ENCODE measurements at places on chromosomes 4 and X.

DNA sequence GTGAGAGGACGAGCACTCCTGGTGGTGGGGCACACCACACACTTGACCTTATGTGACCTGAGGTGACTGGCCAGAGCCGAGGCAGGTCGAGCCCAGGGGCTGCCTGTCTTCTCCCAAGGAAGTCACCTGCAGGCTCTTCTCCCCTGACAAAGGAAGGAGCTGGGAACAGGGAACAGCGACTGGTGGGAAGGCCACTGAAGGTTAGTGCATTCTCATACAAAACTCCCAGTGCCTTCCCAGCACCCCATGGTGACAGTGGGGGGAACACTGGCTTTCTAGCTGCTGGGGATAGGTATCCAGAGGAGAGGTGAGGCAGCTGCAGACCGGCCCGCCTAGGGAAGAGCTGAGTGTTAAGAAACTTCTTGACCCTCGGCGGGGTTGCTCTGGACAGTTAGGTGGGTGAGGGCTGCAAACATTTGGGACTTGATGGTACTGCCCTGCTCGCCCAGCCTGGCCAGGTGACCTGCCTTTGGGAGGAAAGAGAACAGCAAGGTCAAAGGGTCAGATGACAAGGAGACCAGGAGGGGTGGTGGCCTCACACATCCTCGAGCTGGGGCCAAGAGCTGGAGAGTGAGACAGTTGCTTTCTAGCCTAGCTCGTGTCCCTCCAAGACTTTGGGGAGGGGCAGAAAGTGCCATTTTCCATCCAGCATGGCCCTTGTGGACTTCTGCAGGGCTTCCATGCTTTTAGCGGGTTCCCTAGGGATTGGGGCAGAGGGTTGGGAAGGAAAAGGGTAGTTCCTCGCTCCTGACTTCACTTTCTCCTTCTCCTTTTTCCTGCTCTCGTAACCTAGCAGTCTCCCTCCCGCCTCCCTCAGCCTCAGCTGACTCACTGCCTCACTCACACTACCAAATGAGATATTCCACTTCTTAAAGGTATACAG lies 2.7 kb downstream of the NALF2 start:
- DNase-seq, result no peak

DNA sequence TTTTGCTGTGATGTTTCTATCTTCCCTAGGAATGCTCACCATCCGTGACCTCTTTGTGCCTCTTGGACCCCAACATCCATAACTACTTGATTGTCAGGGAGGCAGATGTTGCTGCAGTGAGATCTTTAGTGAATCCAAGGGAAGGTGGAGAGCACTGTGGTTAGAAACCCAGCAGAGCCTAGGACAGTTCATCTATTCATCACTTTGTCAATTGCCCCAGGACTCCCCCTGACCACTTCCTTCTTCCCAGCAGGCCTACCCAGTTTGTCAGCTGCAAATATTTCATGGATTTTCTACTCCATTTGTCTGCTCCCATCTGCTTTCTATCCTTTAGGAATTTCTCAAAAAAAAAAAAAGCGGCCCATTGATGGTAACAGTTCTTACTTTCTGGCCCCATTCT lies 942.8 kb downstream of the PCDH7 start:
- DNase-seq, result no peak

- DNase-seq, result no peak
Measured at GRCh38 chr4:121353213-121353612, 27.6 kb downstream of the QRFPR start.

GRCh38 chr4:105186701-105187161 lies 40.1 kb downstream of the TET2 start:
- DNase-seq, result no peak

DNA sequence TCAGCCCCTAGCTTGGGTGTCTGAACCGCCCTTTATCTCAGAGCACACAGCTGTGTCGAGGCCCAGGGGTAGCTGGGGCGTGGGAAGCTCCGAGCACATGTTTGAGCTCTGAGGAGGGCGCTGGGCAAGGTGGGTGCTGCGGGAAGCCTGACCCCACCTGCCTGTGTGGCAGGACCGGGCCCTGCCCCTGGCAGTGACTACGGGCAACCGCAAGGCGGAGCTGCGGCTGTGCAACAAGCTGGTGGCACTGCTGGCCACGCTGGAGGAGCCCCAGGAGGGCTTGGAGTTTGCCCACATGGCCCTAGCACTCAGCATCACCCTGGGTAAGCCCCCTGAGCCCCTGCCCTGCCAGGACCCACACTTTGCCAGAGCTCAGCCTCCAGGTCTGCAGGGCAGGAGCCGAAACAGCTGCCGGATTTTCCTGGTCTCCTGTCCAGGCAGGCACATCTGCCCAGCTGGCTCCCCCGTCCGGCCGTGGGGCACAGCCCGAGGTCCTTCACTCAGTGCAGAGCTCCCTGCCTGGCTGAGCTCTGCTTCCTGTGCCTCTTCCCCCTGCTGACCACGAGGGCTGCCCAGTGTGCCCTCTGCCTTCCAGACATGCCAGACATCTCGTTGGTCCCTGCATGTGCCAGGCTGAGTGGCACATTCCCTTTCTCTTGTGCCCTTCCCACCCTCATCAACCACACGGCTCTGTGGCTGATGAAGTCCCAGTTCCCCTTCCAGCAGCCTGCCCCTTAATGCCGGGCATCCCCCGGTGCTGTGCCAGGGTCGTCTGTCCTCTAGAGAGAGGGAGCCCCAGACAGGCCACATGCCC lies 33.2 kb upstream of the HTRA3 start:
- no peak for DNase-seq

GRCh38 chr4:127179256-127180087 lies 453.3 kb upstream of the INTU start:
- no peak for DNase-seq

- DNase-seq, result no peak
Measured at GRCh38 chr4:56627985-56628384, 53.1 kb downstream of the HOPX start.

DNA sequence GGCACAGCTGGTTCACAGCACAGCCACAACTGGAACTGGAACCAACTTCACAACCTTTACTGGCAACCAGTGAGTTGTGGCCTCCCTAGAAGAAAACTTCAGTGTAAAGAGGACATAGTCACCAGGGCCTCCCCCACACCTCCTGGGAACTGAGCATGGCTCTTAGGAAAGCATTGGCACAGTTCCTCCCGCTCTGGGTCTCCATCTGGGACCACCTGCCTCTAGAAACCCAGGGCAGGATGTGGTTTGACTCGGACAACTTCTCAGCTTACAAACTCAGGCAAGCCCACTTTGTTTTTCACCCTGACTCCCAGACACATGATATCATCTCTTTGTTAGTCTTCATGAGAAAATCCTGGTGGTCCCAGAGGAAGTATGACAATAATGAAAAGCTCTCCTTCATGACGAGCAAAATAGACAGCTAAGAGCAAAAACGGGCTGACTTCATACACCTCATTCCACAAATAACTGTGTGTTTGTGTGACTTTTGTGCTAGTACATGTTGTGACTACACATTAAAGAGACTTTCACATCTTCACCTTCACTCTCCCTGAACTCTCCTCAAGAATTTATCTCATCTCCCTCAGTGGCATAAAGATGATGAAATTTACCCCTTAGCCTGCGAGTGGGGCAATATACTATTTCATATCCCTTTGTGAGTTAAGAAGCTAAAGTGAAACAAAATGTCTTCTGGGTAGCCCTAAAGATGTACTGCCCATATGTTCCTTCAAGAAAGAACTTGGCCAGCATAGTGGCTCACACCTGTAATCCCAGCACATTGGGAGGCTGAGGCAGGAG lies 75.4 kb downstream of the SH3KBP1 start:
- peak; percentile 23 for DNase-seq

DNA sequence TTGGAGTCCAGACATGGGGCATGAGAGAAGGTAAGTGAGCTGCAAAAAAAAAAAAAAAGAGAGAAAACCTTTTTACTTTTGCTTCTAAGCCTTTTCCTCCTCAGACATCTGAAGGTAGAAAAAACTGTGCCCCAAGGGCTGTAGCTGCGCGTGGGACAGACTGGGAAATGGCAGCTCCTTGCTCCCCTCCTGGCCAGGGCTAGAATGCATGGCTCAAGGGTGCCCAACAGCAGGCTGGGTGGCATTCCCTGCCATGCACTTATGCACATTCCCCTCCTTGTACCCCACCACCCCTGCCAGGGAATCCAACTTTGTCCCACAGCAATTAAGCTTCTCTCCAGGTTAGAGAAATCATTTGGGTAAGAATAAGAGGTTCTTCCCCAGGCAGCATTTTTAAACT lies 421.2 kb downstream of the TRAM1L1 start:
- DNase-seq, result no peak

- DNase-seq, result no peak
Measured at GRCh38 chr4:47088298-47088697, 56.9 kb downstream of the GABRB1 start.

- DNase-seq, result no peak
Measured at GRCh38 chr4:7938266-7938608, 1.4 kb downstream of the AFAP1 start.

- no peak for DNase-seq
Measured at GRCh38 chrX:15854080-15854655, 445 bp downstream of the AP1S2 start.

DNA sequence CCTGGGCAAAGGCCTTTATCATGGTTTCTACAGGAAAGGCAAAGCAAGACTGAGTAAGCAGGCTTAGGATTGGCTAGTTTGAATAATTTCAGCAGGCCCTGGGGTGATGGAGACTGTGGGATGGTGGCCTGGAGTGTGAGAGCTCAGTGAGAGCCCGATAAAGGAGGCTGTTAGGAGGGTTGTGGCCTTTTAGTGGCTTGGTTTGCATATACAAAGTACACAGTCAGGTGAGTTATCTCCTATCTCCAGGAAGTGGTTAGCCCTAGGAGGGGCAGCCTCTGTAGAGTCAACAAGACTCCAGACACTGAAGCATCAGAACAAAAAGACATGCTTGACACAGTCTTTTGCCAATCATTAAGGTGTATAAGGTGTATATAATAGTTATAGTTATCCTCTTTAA lies 157.2 kb downstream of the CFAP299 start:
- DNase-seq, result no peak

- no peak for DNase-seq
Measured at GRCh38 chr4:179989975-179990374, 2253.2 kb upstream of the TENM3 start.

GRCh38 chr4:142348613-142349021 lies 497.5 kb downstream of the INPP4B start:
- DNase-seq, result no peak

DNA sequence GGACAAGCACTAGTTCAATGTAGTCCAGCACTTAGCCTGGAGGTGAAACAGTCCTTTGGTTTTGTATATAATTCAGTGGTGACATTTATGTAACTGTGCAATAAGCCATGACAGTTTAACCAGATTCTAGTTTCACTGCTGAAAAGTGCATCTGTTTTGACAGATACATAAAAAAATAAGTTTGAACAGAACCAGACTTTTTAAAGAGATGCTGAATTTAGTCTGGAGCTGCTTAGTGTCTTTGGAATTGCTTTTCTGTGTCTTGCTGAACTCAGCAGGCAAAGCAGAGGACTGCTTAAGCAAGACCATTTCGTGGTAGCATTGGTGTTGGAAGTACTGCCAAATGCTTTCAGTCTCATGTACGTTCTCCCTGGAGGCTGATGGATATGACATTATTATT lies 393.5 kb downstream of the MAPK10 start:
- no peak for DNase-seq

GRCh38 chr4:113904877-113905276 lies 74.6 kb downstream of the ARSJ start:
- no peak for DNase-seq

DNA sequence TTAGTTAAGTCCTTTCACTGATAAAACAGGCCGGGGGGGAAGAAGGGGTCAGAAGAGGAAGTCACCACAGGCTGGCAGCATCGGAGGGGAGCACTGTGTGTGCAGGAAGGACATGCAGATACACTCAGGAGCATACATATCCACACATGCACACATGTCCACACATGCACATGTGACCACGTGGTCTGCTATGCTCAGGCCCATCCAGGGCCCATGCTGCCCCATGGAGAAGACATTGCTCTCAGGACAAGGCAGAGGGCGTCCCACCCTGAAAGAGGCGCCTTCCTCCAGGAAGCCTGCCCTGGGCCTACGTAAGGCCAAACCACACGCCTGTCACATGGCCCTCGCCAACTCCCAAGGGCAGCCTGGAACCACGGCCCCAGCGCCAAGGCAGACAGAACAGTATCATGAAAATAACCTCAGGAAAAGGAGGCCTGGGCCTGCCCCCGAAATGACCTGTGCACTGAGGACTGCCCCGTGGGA lies 15.8 kb downstream of the WDR1 start:
- DNase-seq, result no peak

GRCh38 chr4:13203101-13203500 lies 281.0 kb downstream of the RAB28 start:
- no peak for DNase-seq

GRCh38 chr4:53432528-53433424 lies 55.3 kb downstream of the FIP1L1 start:
- DNase-seq, result no peak

DNA sequence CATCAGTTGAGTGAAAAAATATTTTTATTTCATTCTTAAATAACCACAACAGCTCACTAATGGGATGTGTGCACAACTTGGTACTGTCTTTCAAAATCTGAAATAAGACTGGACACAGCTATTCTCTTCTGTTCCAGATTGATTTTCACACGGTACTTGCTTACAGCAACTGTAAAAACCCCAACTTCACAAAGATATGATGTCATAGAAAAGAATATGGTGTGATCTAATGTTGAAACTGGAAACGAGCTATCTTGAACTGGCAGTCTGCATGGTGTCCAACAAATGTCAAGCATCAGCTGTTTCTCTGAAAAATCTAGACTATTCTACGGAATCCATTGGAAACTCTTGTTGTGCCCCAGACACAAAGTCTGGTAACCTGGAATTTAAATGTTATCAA lies 14.7 kb downstream of the HELQ start:
- no peak for DNase-seq

- no peak for DNase-seq
Measured at GRCh38 chr4:3783693-3784306, 17.6 kb downstream of the ADRA2C start.

DNA sequence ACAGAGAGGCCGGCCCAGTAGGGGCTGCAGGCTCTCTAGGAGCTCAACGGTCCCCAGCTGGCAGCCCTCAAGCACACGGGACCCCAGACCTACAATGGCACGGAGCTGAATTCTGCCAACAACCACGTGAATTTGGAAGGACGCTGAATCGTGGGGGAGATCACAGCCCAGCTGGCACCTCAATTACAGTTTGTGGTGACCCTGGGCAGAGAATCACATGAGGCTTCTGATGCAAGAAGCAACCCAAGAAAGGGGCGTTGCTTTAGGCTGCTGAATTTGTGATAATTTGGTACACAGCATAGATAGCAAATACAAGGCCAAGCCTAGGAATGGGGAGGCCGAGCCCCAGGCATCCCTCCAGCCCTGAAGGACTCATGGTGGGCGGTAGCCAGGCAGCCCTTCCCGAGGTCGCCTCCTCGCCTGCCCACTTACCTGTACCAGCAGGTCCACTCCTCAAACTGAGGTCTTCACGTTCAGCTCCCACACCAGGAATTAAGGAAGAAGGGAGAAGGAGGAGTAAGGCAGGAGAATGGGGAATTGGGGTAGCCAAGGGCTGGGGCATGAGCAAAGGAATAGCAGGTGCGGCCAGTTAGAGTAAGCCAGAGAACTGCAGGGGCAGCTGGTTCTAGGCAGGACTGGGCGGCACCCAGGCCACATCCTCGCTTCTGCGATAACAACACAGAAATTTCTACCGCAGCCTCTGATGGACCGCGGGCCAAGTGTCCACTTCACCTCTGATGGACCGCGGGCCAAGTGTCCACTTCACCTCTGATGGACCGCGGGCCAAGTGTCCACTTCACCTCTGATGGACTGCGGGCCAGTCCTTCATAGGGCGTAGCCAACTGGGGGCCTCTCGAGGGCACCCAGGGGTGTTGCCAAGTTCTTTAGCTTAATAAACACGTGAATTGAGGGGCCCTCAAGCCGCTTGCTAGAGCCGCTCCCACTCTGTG lies 23.4 kb upstream of the HTRA3 start:
- DNase-seq, result no peak

- no peak for DNase-seq
Measured at GRCh38 chr4:169063441-169063840, 53.4 kb upstream of the CBR4 start.
